ENCODE measurements at places on chromosomes 5 and 9.
A peak's percentile ranks its signal among the peaks of the same experiment; 100 is the strongest.

DNA sequence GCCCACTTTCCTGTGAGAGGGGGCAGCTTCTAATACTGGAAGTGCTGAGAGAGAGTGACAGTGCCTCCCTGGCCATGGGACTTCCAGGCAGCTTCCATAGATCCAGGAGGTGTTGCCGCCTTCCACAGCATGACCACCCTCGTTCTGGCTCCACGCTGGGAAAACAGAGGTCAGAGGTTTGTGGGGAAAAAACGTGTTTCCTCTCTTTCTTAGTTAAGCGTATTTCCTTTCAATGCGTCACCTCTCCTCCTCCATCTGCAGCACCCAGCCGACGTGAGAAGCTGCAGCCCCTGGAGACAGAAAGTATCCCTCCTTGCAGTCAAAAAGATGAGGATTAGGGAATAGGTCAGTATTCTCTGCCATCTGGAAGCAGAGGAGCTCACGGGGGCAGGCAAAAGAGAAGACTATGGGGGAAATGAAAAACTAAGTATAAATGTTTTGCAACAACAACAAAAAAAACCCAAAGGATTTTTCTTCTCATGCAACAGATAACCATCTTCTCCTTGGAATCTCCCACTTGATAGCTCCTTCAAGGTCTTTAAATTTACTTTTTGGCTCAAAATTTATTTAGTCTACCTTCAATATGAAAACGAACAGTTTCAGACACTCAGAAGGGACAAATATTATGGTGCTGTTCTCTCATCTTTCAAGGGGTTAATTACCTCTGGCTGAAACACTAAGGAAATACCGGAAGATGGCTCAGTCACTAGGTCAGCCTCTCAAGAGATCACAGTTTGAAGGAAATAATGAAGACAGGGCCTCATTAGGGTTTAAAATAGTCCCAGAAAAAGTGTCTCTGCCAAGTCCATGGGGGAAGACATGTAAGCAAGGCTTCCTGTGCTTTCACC lies 38.0 kb downstream of the MTMR12 start:
- no peak for DNase-seq

- DNase-seq = no peak
Measured at GRCh38 chr5:154262342-154262741, 71.8 kb downstream of the GALNT10 start.

DNA sequence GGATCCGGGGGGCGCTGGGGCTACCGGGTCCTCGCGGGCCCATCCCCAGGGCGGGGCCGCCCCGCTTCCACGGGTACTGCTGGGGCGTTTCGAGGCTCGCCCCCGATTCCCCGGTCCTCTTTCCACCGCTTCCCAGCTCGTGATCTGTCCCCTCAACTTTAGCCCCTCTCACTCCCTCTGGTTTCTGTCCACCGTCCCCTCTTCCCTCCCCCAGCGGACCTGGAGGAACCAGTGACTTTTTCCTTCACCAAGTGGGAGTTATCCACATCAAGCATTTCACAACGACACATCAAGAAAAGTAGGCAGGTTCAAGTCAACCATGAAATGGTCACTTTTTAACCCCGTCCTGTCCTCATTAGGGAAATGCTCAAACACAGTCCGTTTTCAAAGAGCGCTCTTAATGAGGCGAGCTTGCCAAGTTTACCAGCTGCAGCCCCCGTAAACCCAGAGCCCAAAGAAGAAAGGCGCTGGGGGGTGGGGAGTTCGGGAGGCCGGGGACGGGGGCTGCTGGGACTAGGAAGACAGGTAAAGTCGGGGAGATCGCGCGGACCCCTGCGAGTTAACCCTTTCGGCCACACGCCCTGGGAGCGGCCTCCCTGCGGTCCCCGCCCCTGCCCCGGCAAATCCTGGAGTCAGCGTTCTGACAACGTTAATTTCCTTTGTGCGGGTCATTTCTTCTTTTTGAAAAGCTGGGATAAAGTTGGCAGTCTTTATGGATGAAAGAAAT lies 2.1 kb upstream of the NFIB start:
- DNase-seq = no peak

DNA sequence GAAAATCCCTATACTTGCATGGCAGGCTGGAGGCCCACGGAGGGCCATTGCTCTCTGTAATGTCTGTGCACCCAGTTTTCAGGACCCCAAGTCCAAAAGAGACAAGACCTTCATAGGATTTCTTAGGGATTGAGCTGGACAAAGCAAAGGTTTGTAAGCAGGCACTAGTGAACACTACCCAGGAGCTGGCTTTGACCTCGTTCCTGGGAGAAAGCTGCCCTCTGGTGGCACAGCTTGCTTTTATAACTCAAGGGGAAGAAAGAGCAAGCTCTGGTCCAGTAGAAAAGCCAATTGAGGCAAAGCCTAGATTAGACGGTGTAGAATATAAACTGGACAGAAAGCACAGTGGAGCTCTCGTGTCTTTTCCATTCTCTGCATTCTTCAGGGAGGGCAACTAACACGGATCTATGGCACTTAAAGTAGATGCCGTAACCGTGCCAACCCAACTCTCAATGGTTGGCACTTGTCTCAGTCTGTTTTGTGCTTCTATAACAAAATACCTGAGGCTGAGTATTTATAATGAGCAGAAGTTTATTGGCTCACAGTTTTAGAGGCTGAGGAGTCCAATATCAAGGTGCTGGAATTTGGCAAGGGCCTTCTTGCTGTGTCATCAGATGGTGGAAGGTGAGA lies 7.9 kb downstream of the GABRP start:
- peak; percentile 51 for DNase-seq

DNA sequence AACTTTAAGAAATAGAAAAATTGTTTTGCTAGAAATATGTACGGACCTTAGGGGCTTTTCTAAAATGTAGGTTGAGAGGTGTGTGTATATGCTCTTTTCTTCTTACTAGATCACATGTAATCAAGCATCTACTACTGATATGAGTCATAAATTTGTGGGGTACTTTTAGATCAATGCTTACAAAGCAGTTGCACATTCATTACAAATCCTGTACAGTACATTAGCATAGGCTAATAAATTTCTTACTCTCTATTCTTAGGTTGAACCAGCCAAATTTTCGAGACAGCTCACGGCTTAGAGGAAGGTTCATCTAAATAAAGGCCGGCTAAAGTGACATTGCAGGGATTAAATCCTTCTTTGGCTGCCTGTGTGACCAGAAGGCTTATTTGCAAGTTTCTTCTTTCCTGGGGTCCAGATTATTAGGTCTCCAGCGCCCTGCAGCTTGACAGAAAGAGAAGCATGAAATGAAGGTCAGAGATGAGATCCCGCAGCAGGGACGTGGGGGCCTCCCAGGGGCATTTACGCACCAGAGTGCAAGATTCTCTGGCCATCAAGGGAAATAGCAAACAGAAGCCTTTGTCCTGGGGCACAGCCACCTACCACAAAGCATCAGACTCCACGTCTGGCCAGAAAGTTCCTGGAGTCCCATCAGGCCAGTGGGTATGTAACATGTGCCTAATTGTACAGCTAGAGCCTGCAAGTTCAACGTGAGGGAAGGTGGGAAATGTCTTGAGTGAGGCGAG lies 53.0 kb downstream of the NIM1K start:
- no peak for DNase-seq

DNA sequence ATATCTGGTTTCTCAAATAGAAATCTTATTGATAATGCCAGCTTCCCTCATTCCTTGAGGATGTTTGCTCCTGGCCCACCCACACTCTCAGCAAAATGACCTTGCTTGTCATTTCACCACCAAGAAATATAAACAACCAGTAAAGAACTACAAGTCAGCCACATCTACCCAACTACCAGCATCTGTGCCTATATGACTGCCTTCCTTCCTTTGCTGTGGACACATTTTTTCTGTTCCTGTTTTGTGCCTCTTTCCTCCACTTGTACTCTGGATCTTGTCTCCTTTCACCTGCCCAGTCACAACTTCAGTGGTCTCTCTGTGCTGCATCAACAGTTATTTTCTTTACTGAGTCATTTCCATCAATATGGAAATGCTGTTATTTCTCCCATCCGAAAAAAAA lies 20.3 kb downstream of the KIF2A start:
- DNase-seq = no peak

- no peak for DNase-seq
Measured at GRCh38 chr9:123267481-123268198, 746 bp downstream of the STRBP start.

DNA sequence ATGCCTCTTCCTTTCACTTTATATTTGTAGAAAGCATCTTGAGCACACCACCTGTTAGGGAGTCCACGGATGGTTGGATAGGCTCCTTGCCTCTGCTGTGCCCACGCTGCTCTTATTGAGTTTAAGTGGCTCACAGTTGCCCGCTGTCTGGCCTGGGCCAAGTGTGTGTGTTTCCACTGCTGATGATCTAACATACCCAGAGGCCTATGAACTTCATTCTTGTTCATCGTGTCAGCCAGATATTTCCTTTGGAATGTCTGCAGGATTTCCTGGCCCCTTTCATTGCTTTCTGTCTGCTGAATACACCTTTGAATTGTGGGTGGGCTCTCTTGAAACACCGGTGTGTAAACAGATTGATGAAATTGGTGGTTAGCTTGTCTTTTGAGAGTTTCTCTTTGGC lies 46.6 kb downstream of the MVB12B start:
- DNase-seq = no peak

DNA sequence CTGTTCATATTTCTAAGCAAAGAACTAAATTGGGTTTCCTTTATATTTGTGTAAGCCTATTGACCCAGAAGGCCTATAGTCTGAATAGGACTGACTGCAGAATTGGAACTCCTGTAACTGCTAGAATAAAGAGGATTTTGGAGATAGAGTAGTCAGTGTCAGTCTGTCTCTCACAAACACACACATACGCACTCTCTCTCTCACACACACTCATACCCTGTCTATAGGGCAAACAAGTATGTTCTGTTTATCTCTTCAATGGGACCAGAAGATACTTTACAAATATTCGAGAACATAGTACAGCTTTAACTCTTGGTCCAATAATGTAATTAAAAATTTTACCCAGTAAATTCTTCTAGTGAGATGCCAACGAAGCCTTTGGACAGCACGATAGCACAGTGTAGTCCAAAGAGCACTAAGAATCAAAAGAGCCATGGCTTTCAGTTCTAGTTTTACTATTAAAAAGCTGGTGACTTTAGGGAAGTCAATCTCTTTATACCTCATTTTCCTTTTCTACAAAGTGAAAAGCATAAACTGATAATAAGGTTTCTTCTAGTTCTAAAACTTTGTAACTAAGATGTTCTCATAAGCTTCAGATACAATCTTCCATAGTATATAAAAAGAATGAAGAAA lies 19.3 kb downstream of the ABHD17B start:
- DNase-seq = no peak

GRCh38 chr5:53779541-53779981 lies 219.1 kb downstream of the NDUFS4 start:
- DNase-seq = no peak

DNA sequence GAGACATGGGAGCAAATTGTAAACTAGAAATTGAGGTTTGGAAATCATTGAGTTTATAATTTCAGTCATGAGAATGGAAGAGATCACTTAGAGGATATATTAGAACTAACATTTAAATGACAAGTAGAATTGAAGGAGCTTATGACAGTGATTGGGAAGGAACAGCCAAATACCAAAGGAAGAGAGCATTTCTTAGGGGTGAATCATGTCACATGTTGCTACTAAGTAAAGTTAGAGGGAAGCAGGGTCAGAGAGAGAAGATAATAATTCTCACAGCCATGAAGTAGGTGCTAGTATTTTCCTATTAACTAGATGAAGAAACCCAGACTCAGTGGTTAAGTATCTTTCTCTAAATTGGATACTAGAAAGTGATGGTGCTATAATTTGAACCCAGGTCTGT lies 59.3 kb downstream of the COMMD10 start:
- DNase-seq = no peak

Data from inflammatory macrophage treated with lipopolysaccharide for 1 hour (primary cell).